ENCODE measurements at places on chromosomes 7 and 10. TPM values are rescaled to one million over a fixed set of nuclear protein-coding genes. Genes with fewer than 3 reads are reported as not detected.

DNA sequence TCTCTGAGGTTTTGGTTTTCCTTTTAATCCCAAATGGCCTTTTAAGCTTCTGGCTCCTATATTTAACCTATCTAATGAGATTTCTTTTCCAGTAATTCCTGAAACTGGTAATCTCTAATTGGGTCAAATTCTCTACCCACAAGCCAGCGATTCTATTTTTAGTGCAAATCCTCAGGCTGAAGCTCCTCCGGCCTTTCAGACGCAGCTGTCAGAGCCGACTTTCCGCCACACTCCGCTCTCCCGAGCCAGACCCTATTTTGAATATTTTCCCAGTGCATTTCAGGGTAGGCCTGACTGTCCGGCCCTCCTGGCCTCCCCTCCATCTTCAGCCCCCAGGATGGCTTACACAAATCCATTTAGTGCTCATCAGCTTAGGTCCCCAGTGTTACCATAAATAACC, 9.7 kb upstream of the ADCY1 start:
- peaks cover 19% of the 10 kb centered on the region for H3K27me3 ChIP-seq
- H3K36me3 ChIP-seq = no peaks in the 10 kb centered on the region
- H3K4me1 ChIP-seq = no peaks in the 10 kb centered on the region
- no peak for DNase-seq
- no peak overlapping the region for H3K4me3 ChIP-seq

GRCh38 chr10:102394801-102395399, 605 bp upstream of the NFKB2 start:
- peak; percentile 22 for DNase-seq
- H3K4me3 ChIP-seq = peak overlapping the region; percentile 94
- peak overlapping the region; percentile 99 for H3K27ac ChIP-seq

GRCh38 chr7:93228302-93228701, 2.0 kb upstream of the HEPACAM2 start:
- H3K4me3 ChIP-seq = no peak overlapping the region
- peaks cover 12% of the 10 kb centered on the region for H3K4me1 ChIP-seq
- H3K27ac ChIP-seq = peak overlapping the region; percentile 47

DNA sequence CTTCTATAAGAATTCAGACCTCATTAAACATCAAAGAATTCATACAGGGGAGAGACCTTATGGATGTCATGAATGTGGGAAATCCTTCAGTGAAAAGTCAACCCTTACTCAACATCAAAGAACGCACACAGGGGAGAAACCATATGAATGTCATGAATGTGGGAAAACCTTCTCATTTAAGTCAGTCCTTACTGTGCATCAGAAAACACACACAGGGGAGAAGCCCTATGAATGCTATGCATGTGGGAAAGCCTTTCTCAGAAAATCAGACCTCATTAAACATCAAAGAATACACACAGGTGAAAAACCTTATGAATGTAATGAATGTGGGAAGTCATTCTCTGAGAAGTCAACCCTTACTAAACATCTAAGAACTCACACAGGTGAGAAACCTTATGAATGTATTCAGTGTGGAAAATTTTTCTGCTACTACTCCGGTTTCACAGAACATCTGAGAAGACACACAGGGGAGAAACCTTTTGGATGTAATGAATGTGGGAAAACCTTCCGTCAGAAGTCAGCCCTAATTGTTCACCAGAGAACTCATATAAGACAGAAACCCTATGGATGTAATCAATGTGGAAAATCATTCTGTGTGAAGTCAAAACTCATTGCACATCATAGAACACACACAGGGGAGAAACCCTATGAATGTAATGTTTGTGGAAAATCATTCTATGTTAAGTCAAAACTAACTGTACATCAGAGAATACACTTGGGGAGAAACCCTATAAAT, 24.1 kb downstream of the ZNF37A start:
- H3K4me3 ChIP-seq = no peak overlapping the region
- no peaks in the 10 kb centered on the region for H3K4me1 ChIP-seq
- H3K27me3 ChIP-seq = no peaks in the 10 kb centered on the region
- DNase-seq = no peak
- peaks cover 17% of the 10 kb centered on the region for H3K36me3 ChIP-seq
- no peak overlapping the region for H3K27ac ChIP-seq

MAT1A gene
- total RNA-seq = 0.23 TPM

- no peaks in the 10 kb centered on the region for H3K27me3 ChIP-seq
- H3K36me3 ChIP-seq = no peaks in the 10 kb centered on the region
- H3K4me1 ChIP-seq = no peaks in the 10 kb centered on the region
- H3K27ac ChIP-seq = no peak overlapping the region
Observed at GRCh38 chr7:122132341-122132740, 11.7 kb downstream of the AASS start.

- H3K36me3 ChIP-seq = no peaks in the 10 kb centered on the region
- no peak for DNase-seq
- H3K27ac ChIP-seq = no peak overlapping the region
- no peaks in the 10 kb centered on the region for H3K27me3 ChIP-seq
- H3K4me3 ChIP-seq = no peak overlapping the region
Observed at GRCh38 chr7:82204694-82205093, 238.9 kb downstream of the CACNA2D1 start.

- no peaks in the 10 kb centered on the region for H3K36me3 ChIP-seq
- no peaks in the 10 kb centered on the region for H3K27me3 ChIP-seq
- no peak overlapping the region for H3K4me3 ChIP-seq
- DNase-seq = no peak
- no peak overlapping the region for H3K27ac ChIP-seq
Observed at GRCh38 chr10:109698882-109699664, 224.2 kb downstream of the XPNPEP1 start.

SLC18A3 gene
- not detected for total RNA-seq

DNA sequence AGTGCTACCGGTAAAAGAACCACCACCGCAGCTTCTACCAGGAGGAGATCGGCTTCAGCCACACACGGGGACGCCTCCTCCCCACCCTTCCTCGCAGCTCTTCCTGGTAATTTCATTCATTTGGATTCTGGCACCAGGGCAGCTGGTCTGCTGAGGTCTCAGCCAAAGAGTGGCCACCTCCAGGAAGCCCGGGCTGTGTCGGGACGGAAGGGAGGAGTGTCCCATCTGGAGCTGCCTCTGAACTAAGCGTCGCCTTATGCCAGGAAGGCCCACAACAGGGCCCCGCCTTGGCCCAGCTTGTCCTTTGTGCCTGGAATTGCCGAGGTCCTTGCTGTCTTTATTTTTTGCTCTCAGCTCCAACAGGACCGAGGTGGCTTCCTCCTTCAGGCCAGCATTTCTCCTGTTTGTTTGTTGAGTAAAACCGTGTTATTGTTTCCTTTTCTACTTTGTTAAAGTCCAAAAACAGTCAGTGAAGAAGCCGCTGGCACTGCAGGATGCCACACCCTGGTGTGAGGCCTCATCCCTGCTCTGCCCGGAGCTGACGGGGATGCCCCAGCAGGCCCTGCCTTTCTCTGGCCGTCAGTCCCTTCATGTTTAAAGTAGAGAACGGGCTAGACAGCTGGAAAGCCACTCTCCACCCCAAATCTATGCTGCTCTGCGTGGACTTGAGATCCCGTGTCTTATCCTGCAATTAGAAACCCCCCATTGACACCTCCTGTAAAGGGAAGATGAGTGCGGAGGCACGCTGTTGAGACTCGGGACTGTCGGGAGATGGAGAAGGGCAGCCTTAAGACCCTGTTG, 24.5 kb upstream of the TTYH3 start:
- peaks cover 8% of the 10 kb centered on the region for H3K4me1 ChIP-seq
- H3K27me3 ChIP-seq = no peaks in the 10 kb centered on the region

ACBD7 gene
- 0.28 TPM for total RNA-seq

DNA sequence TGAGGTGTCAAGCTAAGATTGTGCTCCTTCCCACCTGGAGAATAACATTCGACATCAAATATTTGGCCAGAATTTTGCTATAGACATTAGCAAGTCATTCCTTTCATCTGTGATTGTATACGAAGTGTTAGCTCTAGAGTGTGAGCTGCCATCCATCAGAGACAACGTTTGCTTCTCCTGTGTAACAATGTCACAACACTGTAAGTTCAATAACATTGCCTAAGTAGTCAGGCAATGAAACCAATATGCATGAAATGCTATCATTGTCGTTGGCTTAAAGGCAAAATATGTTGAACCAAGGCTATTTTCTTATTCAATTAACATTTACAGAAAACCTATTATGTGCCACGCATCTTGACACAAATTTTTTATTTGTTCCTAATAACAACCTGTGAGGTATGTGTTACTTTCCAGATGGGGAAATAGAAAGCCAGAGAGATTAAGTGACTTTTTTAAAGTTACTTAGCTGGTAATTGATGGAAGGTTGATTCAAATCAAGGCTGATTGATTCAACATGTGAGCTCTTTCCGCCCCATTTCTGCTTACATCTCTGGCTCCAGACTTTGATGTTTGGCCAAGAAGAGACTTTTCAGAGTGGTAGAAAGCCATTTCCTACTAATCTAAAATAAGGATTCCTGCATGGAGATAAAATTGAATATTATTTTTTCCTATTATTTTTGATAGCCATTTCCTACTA, 32.0 kb downstream of the BET1 start:
- H3K4me1 ChIP-seq = no peaks in the 10 kb centered on the region
- no peak overlapping the region for H3K4me3 ChIP-seq
- H3K36me3 ChIP-seq = no peaks in the 10 kb centered on the region
- DNase-seq = no peak
- H3K27ac ChIP-seq = no peak overlapping the region
- no peaks in the 10 kb centered on the region for H3K27me3 ChIP-seq

ERVW-1 gene
- total RNA-seq = not detected

- H3K36me3 ChIP-seq = no peaks in the 10 kb centered on the region
- DNase-seq = no peak
- H3K27ac ChIP-seq = no peak overlapping the region
- H3K27me3 ChIP-seq = no peaks in the 10 kb centered on the region
Observed at GRCh38 chr10:27699776-27700175, 45.8 kb downstream of the MKX start.

- H3K27ac ChIP-seq = no peak overlapping the region
- no peak overlapping the region for H3K4me3 ChIP-seq
- H3K27me3 ChIP-seq = no peaks in the 10 kb centered on the region
- no peak for DNase-seq
- H3K4me1 ChIP-seq = no peaks in the 10 kb centered on the region
Observed at GRCh38 chr10:6390213-6390845, 187.6 kb downstream of the PFKFB3 start.

GRCh38 chr10:3090914-3091787, 23.8 kb downstream of the PFKP start:
- peaks cover 5% of the 10 kb centered on the region for H3K36me3 ChIP-seq
- no peak overlapping the region for H3K27ac ChIP-seq
- no peak for DNase-seq
- no peaks in the 10 kb centered on the region for H3K27me3 ChIP-seq
- peaks cover 36% of the 10 kb centered on the region for H3K4me1 ChIP-seq

DNA sequence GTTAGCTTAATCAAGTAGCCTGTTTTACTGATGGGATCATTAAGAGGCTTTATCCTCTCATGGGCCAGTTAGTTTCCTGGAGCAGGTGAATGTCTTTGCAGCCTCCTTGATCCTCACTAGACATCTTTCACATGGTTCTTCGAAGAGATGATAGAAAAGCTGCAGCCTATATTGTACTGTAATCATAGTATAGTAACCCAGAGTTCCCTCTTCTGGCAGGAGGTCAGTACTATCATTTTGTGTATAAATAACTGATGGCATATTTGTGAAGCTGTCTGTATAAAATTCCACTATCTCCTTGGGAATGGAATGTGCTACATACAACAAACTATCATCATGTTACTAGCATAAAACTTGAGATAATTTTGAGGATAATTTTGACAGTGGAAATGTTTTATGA, 123.8 kb upstream of the PRPS1L1 start:
- H3K4me3 ChIP-seq = no peak overlapping the region
- no peaks in the 10 kb centered on the region for H3K27me3 ChIP-seq
- no peak overlapping the region for H3K27ac ChIP-seq
- no peak for DNase-seq

VSTM2A gene
- total RNA-seq = not detected

IFRD1 gene
- 52.1 TPM for total RNA-seq

Measured in T-cell (primary cell).